ENCODE measurements at places on chromosomes 16 and 17. TPM values are rescaled to one million over a fixed set of nuclear protein-coding genes. Genes with fewer than 3 reads are reported as not detected.
A peak's percentile ranks its signal among the peaks of the same experiment; 100 is the strongest.

- no peak for DNase-seq
These were observed 30.8 kb downstream of the PRSS54 start for GRCh38 chr16:58264007-58264406.

- no peak for DNase-seq
These were observed 40.6 kb upstream of the ARL6IP1 start for GRCh38 chr16:18841833-18842525.

DNA sequence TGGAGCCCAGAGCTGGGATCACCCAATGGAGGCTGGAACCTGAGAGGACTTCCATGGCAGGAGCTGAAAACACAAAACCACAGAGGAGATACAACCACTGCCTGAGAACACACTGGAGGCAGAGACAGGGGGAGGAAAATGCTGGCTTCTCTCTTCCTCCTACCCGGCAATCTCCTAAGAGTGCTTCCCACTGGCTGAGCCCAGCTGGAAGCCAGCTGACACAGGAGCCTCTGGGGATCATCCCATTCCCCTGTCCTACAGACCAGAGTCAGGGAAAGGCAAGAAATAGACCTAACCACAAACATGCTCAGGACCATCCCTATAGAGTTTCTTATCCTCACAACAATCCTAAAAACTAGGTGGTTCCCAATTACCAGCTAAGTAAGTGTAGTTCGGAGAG is 112.4 kb upstream of the CDH5 start:
- DNase-seq = no peak

- DNase-seq = no peak
These were observed 10.7 kb upstream of the BCO1 start for GRCh38 chr16:81227785-81228184.

GRCh38 chr16:10941127-10941933 is 938 bp downstream of the DEXI start:
- no peak for DNase-seq

- no peak for DNase-seq
These were observed 171.4 kb upstream of the DYNLRB2 start for GRCh38 chr16:80369138-80369958.

Gene ABCC6
- total RNA-seq = 1.6 TPM

DNA sequence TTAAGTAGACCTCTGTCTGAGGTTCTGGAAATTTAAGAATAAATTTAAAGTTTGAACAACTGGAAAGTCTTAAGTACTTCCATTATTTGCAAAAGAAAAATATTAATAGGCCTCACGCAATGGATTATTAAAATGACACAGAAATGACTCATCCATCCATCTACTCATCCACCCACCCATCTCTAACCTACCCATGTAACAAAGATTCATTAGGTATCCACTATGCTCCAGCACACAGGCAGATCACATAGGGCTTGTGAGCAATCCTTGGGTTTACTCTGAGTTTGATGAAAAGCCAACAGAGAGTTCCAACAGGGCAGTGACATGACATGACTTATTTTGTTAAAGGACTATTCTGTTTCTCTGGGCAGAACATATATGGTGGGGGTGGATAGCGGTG is 93.3 kb downstream of the HELZ start:
- no peak for DNase-seq

GRCh38 chr17:10687499-10687898 is 9.8 kb downstream of the SCO1 start:
- DNase-seq = no peak

- DNase-seq = peak; percentile 53
These were observed 1.7 kb downstream of the TBKBP1 start for GRCh38 chr17:47695429-47696376.
